Right lung (tissue), 10 donors: ENCODE measurements at places on chromosomes 1 and 21. TPM values are rescaled to one million over a fixed set of nuclear protein-coding genes. Genes with fewer than 3 reads are reported as not detected.

Gene FAM76A
- polyA plus RNA-seq, result 13.3 TPM

Gene ADAMTS5
- 9.9 TPM for polyA plus RNA-seq

Gene CA6
- polyA plus RNA-seq, result not detected

Gene LHX4
- polyA plus RNA-seq, result 3.1 TPM

Gene MRTO4
- polyA plus RNA-seq, result 29.9 TPM

Gene PRDM16
- 11.8 TPM for polyA plus RNA-seq

Gene GBP4
- 23.9 TPM for polyA plus RNA-seq

Gene OR14K1
- polyA plus RNA-seq, result not detected

Gene NUDT4B
- polyA plus RNA-seq, result 0.75 TPM

Gene UCK2
- 18.8 TPM for polyA plus RNA-seq

Gene LRRIQ3
- 1.3 TPM for polyA plus RNA-seq

Gene CYYR1
- polyA plus RNA-seq, result 82.5 TPM

Gene HENMT1
- polyA plus RNA-seq, result 11.2 TPM

Gene GJA9
- polyA plus RNA-seq, result 0.53 TPM

Gene DISC1
- polyA plus RNA-seq, result 9.6 TPM

Gene GCSAML
- polyA plus RNA-seq, result 0.45 TPM

Gene CRP
- not detected for polyA plus RNA-seq

Gene ATP1A4
- polyA plus RNA-seq, result 0.22 TPM

Gene FOXD2
- polyA plus RNA-seq, result 0.35 TPM

GRCh38 chr1:214471458-214471857, 79.9 kb downstream of the PTPN14 start:
- DNase-seq, result no peak

GRCh38 chr1:6044481-6045109, 1.1 kb upstream of the KCNAB2 start:
- no peak for DNase-seq

DNA sequence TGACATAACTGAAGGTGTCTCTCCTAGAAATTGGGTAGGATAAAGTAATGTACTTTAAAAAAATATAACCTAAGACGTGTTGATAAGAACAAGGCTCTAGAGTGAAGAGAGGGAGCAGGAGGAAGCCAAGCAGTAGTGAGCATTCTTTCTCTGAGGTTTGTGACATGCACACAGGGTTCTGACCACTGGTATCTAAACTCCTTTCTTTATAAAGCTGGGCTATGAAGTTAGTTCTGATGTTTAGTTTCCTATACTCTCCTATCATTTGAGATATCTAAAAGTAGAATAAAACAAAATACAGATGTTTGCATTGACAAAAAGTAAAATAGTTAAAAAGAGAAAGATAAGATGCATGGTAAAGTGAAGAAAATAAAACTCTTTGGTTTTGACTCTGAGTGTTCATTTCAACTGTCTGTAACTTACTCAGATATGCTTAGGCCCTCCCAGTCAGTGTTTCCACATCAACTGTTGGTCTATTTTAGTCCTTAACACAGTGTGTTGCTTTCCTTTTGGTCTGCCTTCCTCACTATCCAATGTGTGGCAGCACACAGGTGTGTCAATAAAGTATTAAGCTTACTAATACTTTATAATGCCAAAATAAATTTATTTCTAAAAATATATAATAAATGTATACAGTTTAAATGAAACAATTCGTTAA, 543.5 kb downstream of the PTPRC start:
- DNase-seq, result no peak

DNA sequence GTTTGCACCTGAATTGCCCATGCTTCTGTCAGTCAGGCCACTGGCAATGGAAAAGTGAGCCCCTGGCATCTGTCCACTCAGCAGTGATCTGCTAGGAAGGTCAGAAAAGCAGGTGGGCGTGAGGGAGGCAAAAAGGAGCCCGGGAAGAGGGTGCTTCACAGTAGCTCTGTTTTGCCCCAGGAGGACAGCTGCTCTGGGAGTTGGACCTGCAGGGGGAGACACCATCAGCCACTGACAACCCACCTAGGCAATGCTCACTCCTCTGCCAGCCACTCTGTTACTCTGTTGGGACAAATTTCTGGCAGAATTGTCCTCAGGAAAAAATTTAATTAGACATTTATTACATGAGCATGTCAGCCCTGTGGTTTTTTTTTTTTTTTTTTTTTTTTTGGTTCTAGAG, 146.4 kb downstream of the LRIG2 start:
- no peak for DNase-seq

DNA sequence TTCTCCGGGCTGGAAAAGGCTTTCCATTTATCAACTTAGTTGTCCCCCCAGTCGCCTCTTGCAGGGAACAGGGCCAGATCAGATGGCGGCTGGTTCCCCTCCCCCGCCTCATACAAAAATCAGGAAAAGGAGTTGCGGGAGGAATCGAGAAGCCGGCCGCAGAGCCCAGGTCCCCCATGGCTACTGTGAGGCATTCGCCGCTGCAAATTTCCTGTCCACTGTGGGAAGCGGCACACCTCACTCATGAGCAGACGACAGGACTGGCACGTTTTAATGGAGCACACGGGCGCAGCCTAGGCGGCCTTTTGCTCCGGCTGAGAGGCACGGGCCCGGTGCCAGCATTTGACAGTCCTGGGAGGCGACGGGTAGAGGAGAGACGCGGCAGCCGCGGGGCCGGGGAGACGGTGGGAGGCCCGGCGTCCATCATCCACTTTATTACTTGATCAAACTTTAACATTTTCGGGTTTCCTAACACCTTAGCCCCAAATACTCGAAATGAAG, 1.1 kb downstream of the GNG4 start:
- DNase-seq, result peak; percentile 14

- DNase-seq, result no peak
Observed at GRCh38 chr21:26843933-26844257, 1.3 kb downstream of the ADAMTS1 start.

GRCh38 chr21:45154511-45155508, 80.4 kb downstream of the ADARB1 start:
- DNase-seq, result no peak

DNA sequence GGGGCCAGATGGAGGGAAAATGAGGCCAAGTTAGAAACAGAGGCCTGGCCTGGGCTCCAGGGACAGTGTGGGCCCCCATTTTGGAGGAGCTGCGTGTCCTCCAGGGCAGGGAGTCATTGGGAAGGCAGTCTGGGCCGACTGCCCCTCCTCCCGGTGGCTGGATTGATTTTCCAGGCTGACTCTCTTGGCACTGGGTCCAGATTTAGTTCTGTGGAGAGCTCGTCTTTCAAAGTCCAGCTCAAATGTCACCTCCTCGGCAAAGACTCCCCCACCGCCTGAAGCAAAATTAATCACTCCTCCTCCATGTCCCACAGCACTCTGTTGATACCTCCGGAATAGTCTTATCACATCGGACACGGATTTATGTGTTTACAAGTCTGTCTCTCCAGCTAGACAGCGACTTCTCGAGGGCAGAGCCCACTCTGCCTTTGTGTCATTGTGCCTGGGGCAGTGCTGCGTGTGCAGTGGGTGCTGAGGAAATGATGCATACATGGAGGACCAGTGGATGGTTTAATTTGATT, 175.1 kb downstream of the CAMTA1 start:
- DNase-seq, result no peak

DNA sequence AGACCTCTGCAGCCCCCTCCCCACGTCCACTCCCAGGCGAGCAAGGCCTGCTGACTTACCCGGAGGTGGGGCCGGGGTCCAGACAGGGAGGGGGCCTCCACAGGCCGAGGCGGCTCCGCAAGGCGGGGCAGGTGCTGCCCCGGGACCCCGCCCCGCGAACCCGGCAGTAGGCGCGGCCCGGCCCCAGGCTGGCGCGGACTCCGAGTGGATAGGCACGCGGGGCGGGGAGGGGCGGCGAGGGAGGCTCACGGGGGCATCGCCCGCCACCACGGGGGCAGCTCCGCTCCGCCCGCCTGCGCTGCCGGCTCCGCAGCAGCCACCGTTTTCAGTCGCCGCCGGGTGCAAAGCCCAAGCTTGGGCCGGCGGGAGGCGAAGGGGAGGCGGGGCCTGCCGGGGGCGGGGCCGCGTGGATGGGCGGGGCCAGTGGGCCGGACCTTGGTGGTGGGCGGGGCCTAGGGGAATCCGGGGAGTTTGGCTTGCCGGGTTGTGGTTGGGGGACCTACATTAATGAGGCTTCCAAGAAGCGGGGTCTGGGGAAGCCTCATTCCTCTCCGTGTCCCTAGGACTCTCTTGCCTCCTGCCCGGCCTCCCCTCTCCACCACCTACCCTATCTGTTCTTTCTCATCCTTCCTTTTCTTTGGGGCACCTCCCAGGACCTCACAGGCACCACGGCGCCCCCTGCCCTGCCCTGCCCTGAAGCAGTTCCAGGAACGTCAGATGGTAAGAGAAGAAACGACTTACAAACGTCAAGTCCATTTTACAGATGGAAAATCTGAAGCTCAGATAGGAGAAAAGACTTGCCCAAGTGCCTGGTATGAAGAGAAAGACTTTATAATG, at the start of gene RIMS3:
Gene RIMS3 (minus strand): TSS at position 348 of the 837 bp plus-strand sequence. CDS start 23,757 bp downstream, outside the sequence.
- peak; percentile 34 for DNase-seq

- no peak for DNase-seq
Observed at GRCh38 chr1:4367230-4367777, 287.1 kb upstream of the AJAP1 start.

DNA sequence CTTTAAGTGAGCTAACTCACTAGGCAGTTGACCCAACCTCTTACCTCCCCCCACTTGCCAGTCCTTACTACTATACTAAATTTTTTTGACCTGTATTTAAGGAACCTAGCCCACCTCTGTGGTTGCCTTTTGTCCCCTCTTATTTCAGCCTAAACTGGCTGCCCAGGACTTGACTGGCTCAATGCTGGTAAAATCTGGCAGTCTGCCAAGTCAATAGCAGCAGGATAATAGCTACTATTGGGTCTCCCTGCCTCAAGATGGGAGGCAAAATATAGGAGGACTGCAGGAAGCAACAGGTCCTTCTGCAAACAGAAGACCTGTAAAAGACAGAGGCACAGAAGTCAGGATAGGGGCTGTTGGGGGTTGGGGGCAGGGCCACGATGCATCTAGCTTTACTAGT, 144.2 kb upstream of the POGK start:
- no peak for DNase-seq

GRCh38 chr1:183165456-183165855, 20.6 kb upstream of the LAMC2 start:
- DNase-seq, result no peak

DNA sequence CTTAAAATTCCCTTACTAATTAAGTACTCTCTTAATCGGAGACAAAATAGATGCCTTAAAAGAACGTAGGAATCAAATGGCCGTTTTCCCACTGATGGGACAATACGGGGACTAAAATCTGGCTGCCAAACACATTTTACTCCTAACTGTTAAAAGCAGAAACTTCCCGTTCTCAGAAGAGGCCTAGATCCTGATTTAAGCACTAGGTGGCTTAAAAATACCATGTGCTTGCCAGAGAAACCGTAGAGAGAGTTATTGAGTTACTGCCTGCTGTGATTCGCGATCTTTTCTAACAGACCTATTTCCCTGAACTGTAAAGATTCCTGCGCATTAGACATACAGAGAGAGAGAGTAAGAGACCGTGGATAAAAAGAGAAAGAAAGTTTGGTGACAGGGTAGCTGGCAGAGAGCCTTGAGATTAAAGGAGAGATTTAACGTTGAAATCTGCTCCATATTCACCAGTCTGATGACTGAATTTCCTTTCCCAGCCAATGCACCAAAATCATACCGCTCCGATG, 54.4 kb upstream of the STUM start:
- DNase-seq, result no peak

- no peak for DNase-seq
Observed at GRCh38 chr21:23471877-23472276, 2135.4 kb downstream of the MRPL39 start.

DNA sequence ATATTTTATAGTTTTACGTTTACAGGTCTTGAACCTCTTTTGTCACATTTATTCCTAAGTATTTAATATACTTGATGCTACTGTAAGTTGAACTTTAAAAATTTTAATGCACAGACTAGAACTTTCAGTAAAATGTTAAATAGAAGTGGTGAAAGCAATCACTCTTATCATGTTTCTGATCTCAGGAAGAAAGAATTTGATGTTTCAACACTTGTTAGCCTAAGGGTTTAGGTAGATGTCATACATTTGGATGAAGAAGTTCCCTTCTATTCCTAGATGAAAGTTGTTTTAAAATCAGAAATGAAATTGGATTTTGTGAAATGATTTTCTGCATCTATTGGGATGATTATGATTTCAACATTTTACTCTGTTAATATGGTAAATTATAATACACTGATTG, 63.6 kb upstream of the TTLL7 start:
- DNase-seq, result no peak

- no peak for DNase-seq
Observed at GRCh38 chr1:39720094-39720999, 18.3 kb upstream of the PPIE start.

GRCh38 chr1:54297596-54298283, 97.8 kb downstream of the MRPL37 start:
- DNase-seq, result no peak

DNA sequence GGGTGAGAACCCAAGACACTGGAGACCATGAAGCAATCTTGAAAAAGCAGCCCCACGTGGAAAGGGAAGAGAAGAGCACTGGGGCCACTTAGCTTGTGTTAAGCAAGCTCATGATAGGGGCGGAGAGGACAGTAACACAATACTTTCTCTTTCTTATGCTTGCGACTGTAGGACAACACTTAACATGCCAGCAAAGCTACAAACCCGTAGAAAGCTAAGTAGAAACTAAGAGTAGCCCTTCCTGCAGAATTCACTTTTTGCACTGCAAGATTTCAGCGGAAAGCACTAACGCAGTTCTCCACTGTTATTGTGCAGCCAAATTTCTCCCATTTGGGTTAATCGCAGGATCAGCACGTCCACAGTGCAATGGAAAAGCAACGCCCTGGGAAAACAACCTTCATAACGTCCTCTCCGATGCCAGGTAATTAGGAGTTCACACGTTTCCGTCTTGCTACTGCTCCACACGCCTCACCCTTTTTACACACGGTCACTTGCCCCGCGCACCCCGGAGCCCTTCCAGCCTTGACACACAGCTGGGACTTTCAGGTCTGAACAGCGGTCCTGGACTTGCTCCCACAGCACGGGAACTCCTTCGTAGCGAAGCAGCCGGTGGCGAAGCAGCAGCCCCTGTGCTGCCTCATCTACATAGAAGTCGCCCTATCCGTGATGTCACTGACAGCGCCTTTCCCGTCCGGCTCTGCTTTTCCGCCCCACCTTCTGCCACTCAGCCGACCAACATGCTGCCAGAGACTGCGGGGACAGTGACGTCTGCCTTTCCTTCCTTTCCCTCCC, 148.6 kb downstream of the PPIAL4G start:
- peak; percentile 82 for DNase-seq

GRCh38 chr1:203467550-203467921, 8.1 kb upstream of the PRELP start:
- no peak for DNase-seq

GRCh38 chr1:68347415-68347814, 102.3 kb downstream of the RPE65 start:
- DNase-seq, result no peak
